IPS-NIHi11 (cell line): ENCODE measurements at places on chromosomes 12 and 14.

DNA sequence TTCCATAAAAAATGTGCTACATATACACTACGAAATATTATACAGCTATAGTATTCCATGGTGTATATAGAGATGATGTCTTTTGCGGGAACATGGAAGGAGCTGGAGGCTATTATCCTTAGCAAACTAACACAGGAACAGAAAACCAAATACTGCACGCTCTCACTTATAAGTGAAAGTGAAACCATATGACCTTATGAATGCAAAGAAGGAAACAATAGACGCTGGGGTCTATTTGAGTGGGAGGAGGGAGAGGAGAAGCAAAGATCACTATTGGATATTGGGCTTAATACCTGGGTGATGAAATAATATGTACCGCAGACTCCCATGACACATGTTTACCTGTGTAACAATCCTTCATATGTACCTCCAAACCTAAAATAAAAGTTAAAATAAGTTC, 142.8 kb downstream of the LRFN5 start:
- DNase-seq, result no peak

DNA sequence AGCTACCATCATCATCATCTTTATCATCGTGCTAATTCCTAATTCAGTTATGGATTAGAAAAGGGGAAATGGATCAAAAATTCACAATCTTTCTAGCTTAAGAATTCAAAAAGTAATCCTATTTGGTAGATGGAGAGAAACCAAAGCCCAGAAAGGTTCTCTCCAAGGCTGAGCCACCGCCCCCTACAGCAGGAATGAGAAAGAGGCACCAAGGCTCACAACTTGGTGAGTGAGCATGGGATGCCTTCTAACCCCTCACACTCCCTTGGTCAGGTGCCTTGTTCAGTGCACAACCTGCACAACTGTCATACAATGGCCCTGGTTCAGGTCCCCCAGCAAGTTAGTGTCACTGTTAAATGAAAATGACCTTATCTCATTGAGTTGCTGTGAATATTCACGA, 171.5 kb downstream of the ANO2 start:
- DNase-seq, result peak; percentile 31

GRCh38 chr14:99125616-99126431, 146.2 kb downstream of the BCL11B start:
- DNase-seq, result no peak

DNA sequence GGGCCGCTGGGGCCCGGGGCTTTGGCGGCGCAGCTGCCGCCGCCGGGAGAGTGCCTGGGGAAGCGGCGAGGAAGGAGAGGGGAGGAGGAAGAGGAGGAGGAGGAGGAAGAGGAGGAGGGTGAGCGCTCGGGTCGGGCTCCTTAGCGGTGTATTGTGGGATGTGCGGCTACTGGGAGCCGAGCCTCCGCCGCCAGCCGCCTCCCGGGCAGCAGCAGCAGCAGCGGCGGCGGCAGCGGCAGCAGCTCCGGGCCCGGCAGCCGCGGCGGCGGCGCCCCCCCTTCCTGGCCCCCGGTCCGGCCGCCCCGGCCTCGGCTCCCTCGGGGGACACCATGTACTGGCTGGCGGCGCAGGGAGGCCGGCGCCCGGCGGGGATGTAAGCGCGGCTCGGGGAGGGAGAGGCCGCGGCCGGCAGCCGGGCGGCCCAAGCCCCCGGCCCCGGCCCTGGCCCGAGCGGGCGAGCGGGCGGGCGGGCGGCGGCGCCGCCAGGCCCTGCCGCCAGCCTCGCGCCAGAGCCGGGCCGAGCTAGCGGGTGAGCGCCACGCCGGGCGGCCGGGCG, at the start of gene SETD1B:
TSS of gene SETD1B (plus strand) at position 149 of the 556 bp plus-strand sequence. CDS start 729 bp downstream, outside the sequence.
- DNase-seq, result no peak

GRCh38 chr14:34498684-34499412, 36.8 kb upstream of the SPTSSA start:
- peak; percentile 27 for DNase-seq

- no peak for DNase-seq
These were observed 254.7 kb downstream of the ADGRD1 start for GRCh38 chr12:131208425-131208824.

GRCh38 chr14:68542346-68542745, 250.5 kb downstream of the ZFP36L1 start:
- no peak for DNase-seq
